Dorsolateral prefrontal cortex (tissue), 122 donors: ENCODE measurements at places on chromosomes 11 and 22. TPM values are rescaled to one million over a fixed set of nuclear protein-coding genes. Genes with fewer than 3 reads are reported as not detected.

The DDX25 gene
- 31.1 TPM for total RNA-seq

The LDHAL6A gene
- total RNA-seq = not detected

The MS4A12 gene
- not detected for total RNA-seq

The ME3 gene
- total RNA-seq = 73.9 TPM

The MICALL1 gene
- total RNA-seq = 19.5 TPM
